ENCODE measurements at places on chromosomes 4 and X. TPM values are rescaled to one million over a fixed set of nuclear protein-coding genes. Genes with fewer than 3 reads are reported as not detected.

DNA sequence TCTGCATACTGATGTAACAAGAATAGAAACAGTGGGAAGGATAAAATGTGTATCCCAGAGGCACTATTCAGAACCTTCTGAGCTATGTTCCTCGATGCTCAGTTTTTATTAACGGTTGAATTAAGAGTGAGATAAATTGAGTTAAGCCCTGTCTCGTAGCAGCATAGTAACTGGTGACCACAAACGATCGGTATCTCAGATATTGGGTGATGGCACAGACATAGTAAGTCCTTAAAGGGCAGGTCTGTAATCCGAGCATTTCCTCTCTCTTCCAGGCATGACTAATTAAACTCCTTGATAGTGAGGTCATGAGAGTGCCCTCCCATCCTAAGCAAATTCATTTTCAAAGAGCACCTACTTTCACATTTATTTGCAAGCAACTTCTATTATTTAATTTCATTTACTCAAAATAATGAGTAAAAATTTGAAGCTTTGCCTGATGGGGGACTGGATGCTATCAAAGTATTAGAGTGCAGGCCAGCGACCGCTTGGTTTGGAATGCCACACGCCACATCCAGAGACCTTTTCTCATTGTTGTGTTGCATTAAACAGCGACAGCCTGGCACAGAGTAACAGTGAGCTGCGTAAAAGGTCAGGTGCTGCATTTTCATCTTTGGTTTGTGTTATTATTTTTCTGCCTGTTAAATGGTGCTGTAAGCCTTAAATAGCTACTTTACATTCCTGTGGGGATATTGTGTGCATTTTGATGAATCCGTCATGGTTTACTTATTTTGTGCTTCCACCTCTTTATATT lies 101.9 kb downstream of the PCDH7 start:
- H3K4me1 ChIP-seq, result no peaks in the 10 kb centered on the region
- peak; percentile 23 for DNase-seq
- no peak overlapping the region for H3K4me3 ChIP-seq
- H3K27me3 ChIP-seq, result no peaks in the 10 kb centered on the region
- no peaks in the 10 kb centered on the region for H3K36me3 ChIP-seq
- no peak overlapping the region for H3K27ac ChIP-seq

GAGE12J gene
- total RNA-seq, result not detected

RTL3 gene
- not detected for total RNA-seq

DNA sequence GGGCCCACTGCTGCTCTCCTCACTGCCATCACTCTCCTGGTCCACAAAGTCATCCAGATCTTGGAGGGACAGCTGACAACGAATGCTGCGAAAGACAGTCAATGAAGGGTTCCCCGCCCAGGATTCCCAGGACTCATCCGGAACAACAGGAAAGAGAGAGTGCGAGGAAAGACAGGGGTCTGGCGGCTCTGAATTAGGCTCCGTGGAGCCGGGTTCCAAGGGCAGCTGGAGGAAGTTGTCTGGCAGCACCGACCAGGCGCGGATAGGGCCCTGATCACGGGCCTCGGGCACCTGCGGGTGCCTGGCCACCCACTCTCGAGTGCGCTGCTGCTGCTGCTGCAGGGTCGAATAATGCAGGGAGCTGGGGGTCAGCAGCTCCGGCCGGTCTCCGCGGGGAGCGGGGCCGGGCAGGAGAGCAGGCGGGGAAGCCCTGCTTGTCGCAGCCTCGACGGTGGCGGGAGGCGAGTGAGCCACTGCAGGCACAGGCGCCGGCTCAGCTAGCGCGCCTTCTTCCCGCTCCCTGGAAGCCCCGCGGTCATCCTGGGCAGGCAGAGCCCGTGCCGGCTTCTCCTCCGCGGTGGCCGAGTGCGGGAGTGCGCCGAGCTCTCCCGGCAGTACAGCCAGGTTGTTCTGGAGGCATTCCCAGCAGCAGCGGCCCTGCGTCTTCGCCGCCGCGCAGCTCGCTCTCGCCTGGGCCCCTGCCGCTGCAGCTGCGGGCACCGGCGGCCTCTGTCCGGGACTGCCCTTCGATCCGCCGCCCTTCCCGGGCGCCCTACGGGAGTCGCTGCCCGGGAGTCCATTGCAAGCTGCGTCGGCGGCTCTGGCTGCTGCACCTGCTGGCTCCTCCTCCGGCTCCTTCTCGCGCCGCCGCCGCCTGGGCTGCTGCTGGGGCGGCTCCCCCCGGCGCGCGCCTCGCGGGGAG lies 1.1 kb downstream of the SOWAHB start:
- peaks cover 12% of the 10 kb centered on the region for H3K27me3 ChIP-seq
- peak overlapping the region; percentile 51 for H3K4me3 ChIP-seq
- H3K36me3 ChIP-seq, result no peaks in the 10 kb centered on the region
- DNase-seq, result peak; percentile 31

COX7B2 gene
- not detected for total RNA-seq

FATE1 gene
- not detected for total RNA-seq

DNA sequence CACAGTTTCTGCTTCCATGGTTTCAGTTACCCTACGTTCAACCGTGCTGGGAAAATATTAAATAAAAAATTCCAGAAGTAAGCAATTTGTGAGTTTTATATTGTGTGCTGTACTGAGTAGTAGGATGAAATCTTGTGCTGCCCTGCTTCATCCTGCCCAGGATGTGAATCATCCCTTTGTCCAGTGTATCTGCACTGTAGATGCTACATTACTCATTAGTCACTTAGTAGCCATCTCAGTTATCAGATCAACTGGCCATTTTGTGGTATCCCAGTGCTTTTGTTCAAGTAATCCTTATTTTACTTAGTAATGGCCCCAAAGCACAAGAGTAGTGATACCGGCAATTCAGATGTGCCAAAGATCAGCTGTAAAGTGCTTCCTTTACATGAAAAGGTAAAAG lies 97.9 kb downstream of the COX18 start:
- peak overlapping the region; percentile 40 for H3K27ac ChIP-seq
- peak; percentile 71 for DNase-seq
- no peak overlapping the region for H3K4me3 ChIP-seq
- H3K36me3 ChIP-seq, result no peaks in the 10 kb centered on the region
- H3K4me1 ChIP-seq, result peaks cover 28% of the 10 kb centered on the region

GRCh38 chr4:158170691-158171561 lies 1.9 kb downstream of the GASK1B start:
- peaks cover 6% of the 10 kb centered on the region for H3K36me3 ChIP-seq
- DNase-seq, result peak; percentile 84
- no peaks in the 10 kb centered on the region for H3K27me3 ChIP-seq
- peak overlapping the region; percentile 71 for H3K4me3 ChIP-seq

GABRQ gene
- 0.05 TPM for total RNA-seq

SLC49A3 gene
- total RNA-seq, result not detected

SPIN3 gene
- total RNA-seq, result 22.7 TPM

APLN gene
- not detected for total RNA-seq

KIT gene
- total RNA-seq, result not detected

RIBC1 gene
- total RNA-seq, result 1.0 TPM

GRCh38 chrX:108105473-108105872 lies 13.9 kb downstream of the ATG4A start:
- no peak for DNase-seq
- H3K36me3 ChIP-seq, result peaks cover 6% of the 10 kb centered on the region
- no peaks in the 10 kb centered on the region for H3K4me1 ChIP-seq
- no peak overlapping the region for H3K4me3 ChIP-seq

DNA sequence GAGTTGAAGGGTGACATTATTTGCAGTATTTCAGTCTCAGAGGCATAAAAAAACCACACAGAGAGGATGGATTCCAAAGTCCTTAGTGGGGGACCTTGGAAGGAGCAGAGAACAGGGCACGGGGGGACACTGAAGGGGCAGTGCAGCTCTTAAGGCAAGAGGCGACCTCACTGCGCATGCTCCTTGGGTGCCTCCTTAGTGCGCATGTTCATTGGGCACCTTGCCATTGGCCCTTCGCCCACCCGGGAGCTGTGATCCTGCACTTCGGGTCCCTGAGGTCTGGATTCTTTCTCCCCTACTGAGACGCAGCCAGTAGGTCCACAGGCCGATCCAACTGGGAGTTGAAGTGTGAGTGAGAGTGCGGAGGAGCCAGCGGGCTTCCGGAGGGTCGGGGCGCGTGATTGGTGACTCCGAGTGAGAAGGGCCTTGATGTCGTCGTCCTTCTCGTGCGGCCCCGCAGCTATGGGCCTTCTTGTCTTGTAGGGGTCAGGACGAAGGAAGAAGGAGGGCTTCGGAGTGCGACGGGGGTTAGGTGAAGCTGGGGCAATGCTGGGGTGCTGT lies at the start of gene XAGE5:
Gene XAGE5, plus strand, starts transcription at position 223 of the 561 bp plus-strand sequence. CDS start 1,280 bp downstream, outside the sequence.
- no peaks in the 10 kb centered on the region for H3K36me3 ChIP-seq
- H3K4me1 ChIP-seq, result no peaks in the 10 kb centered on the region
- H3K4me3 ChIP-seq, result no peak within 1 kb of the TSS
- no peak within 1 kb of the TSS for H3K27ac ChIP-seq

GRCh38 chr4:79049840-79050540 lies 110.8 kb upstream of the PAQR3 start:
- H3K4me3 ChIP-seq, result no peak overlapping the region
- H3K27me3 ChIP-seq, result peaks cover 10% of the 10 kb centered on the region
- DNase-seq, result no peak
- no peak overlapping the region for H3K27ac ChIP-seq
- H3K4me1 ChIP-seq, result no peaks in the 10 kb centered on the region

- H3K27me3 ChIP-seq, result no peaks in the 10 kb centered on the region
- peak overlapping the region; percentile 92 for H3K27ac ChIP-seq
- no peak for DNase-seq
- peak overlapping the region; percentile 63 for H3K4me3 ChIP-seq
- H3K36me3 ChIP-seq, result no peaks in the 10 kb centered on the region
Observed at GRCh38 chrX:24145303-24146186, 4.0 kb upstream of the ZFX start.

GRCh38 chrX:46838486-46838870 lies 1.6 kb downstream of the RP2 start:
- peaks cover 6% of the 10 kb centered on the region for H3K4me1 ChIP-seq
- no peaks in the 10 kb centered on the region for H3K36me3 ChIP-seq

- no peak for DNase-seq
- no peak overlapping the region for H3K4me3 ChIP-seq
- no peaks in the 10 kb centered on the region for H3K4me1 ChIP-seq
- no peak overlapping the region for H3K27ac ChIP-seq
- H3K36me3 ChIP-seq, result no peaks in the 10 kb centered on the region
- H3K27me3 ChIP-seq, result no peaks in the 10 kb centered on the region
Observed at GRCh38 chr4:4344915-4345527, 41.9 kb upstream of the NSG1 start.

DNA sequence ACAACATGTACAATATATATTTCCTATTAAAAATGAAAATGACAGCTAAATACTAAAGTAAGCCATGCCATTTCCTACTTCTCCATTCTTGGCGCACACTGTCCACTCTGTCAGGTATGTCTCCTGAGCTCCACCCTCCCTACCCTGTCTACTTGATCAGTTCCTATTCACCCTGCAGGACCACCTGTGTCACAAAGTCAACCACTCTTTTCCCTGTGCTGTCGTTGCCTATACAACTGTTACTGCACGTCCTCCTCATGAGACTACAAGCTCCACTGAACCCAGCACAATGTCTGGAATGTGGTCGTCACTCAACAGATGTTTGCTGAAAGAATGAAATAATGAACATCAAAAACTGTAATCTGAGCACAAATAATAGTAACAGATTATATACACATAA lies 54.9 kb downstream of the SLC9A7 start:
- H3K4me1 ChIP-seq, result peaks cover 6% of the 10 kb centered on the region
- H3K27me3 ChIP-seq, result peaks cover 48% of the 10 kb centered on the region
- no peaks in the 10 kb centered on the region for H3K36me3 ChIP-seq
- no peak overlapping the region for H3K27ac ChIP-seq

GRCh38 chr4:78553043-78553396 lies 1.4 kb downstream of the ANXA3 start:
- no peaks in the 10 kb centered on the region for H3K27me3 ChIP-seq
- DNase-seq, result no peak
- peak overlapping the region; percentile 93 for H3K4me3 ChIP-seq
- peaks cover 36% of the 10 kb centered on the region for H3K4me1 ChIP-seq

USP17L19 gene
- not detected for total RNA-seq

DNA sequence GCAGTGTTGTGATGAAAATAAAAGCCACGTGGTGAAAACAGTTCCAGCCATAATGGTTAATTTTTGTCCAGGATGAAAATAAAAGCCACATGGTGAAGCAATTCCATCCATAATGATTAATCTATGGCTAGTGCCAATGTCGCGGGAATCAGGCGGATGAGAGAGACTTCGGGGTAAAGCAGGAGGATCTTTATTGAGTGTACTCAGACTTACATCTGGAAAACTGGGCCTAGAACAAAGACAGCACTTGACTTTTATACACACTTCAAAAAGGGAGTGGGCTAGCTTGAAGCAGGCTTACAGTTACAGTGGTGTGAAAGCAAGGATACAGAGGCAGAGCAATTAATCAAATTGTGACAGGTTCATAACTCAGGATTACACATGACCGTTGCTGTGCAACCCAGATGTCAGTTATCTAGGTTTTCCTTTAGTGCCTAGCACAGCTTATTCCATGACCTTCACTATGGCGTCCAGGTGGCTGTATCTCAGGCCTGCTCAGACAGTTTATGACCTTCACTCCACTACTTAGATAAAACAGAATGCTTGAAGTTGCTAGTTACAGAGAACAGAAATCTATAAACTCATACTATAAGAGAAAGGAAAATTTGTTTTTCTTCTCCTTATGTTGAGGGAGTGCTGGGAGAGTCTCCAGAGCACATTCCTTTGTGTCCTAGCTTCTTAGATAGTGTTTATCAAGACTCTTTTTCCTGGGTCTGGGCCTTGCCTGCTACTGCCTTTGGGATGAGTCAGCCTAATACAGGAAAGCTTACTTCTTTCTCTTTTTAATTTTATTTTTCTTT lies 5.9 kb upstream of the PLA2G12A start:
- H3K27me3 ChIP-seq, result no peaks in the 10 kb centered on the region
- H3K36me3 ChIP-seq, result no peaks in the 10 kb centered on the region
- no peak overlapping the region for H3K4me3 ChIP-seq
- peaks cover 5% of the 10 kb centered on the region for H3K4me1 ChIP-seq

TMEM154 gene
- total RNA-seq, result 37.9 TPM

- H3K27ac ChIP-seq, result no peak overlapping the region
- no peaks in the 10 kb centered on the region for H3K27me3 ChIP-seq
- DNase-seq, result no peak
- peaks cover 5% of the 10 kb centered on the region for H3K36me3 ChIP-seq
- no peaks in the 10 kb centered on the region for H3K4me1 ChIP-seq
- no peak overlapping the region for H3K4me3 ChIP-seq
Observed at GRCh38 chr4:52904421-52904820, 42.3 kb downstream of the RASL11B start.
